ENCODE measurements at places on chromosomes 3 and 15.

- no peak for ATAC-seq
Measured at GRCh38 chr3:10770547-10770946, 45.5 kb upstream of the SLC6A11 start.

DNA sequence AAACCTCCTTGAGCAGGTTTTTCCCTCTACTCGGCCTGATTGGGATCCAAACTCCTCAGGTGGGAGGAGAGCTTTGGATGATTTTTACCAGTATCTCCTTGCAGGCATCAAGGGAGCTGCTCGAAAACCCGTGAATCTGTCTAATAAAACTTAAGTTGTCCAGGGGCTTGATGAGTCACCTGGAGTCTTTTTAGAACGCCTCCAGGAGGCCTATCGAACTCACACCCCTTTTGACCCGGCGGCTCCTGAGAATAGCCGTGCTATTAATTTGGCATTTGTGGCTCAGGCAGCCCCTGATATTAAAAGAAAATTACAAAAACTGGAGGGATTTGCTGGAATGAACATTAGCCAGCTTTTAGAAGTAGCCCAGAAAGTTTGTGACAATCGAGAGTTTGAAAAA, 41.6 kb downstream of the ZBTB11 start:
- no peak for ATAC-seq

- no peak for ATAC-seq
Measured at GRCh38 chr3:66485291-66485968, 15.4 kb downstream of the LRIG1 start.

GRCh38 chr15:48632651-48633050, 12.9 kb downstream of the FBN1 start:
- no peak for ATAC-seq

- no peak for ATAC-seq
Measured at GRCh38 chr3:116734243-116734642, 24.7 kb downstream of the TUSC7 start.

- peak; percentile 82 for ATAC-seq
Measured at GRCh38 chr15:76177491-76178040, 117.8 kb downstream of the TMEM266 start.

DNA sequence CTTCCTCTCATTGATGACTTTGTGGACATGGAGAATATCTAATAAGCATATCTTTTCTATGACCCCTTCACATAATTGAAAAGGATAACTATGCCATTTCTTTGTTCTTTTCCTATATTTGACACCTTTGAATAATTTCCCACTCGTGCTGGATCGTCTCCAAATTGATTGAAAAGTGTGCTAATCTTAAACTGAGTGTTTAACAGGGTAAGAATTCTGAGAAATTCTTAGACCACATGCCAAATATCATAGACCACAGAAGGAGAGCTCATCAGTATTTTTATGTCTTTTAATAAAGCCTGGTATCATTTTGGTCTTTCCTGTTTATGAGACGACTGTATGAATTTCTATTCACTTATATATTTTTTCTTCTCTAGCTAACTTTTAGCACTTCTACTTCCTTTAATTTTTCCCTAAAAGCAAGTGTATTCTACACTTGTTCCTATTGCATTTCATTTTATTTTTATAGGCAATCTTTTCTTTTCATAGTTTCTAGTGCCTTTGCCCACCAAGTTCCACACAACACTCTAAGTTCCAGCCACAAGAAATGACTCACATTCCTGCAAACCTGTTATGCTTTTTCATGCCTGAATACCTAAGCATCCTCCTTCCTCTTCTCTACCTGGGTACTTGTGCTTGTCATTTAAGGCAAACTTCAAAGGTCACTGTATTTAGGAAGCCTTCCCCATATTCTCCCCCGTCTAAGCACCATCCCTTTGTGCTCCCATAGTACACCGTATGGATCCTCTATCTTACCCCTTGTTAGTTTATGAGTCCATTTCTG, 30.1 kb downstream of the KBTBD8 start:
- no peak for ATAC-seq

DNA sequence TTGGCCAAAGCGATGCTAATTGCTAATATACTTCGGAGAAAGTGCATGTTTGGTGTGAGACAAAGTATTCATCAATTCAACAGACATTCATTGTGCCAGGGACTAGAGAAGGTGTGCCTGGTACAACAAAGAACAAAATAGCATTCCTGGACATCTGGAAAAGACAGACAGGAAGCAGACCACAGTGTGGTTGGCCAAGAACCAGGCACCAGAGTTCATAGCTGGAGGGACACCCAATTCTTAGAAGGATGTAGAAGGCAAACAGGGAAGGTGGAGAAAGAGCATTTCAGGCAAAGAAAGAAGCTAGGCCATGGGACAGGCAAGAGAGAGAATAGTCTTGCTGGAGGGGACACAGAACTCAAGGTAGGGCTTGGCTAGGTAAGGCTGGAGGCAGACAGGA, 105.8 kb upstream of the ETV5 start:
- ATAC-seq: no peak

DNA sequence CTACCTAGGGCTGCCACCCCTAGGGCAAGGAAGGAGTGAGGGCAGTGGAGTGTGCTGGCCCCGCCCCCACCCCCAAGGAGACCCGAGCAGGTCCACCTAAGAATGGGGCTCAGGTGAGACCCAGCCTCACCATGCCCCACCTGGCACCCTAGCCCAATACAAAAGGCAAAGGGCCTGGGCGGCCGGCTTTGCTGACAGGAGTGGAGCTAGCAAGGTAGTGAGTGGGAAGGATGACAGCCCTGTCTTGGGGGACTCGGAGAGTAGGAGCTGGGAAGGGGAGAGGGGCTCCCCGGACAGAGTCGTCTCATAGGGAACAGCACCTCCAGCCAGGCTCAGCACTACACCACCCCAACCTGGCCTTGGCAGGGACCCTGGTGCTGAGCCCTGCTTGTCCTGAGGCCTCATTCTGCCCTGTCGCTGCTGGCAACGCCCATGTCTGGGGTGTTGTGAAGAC, 12.1 kb downstream of the C15orf39 start:
- no peak for ATAC-seq

GRCh38 chr3:31431321-31431720, 101.4 kb upstream of the STT3B start:
- ATAC-seq: no peak

DNA sequence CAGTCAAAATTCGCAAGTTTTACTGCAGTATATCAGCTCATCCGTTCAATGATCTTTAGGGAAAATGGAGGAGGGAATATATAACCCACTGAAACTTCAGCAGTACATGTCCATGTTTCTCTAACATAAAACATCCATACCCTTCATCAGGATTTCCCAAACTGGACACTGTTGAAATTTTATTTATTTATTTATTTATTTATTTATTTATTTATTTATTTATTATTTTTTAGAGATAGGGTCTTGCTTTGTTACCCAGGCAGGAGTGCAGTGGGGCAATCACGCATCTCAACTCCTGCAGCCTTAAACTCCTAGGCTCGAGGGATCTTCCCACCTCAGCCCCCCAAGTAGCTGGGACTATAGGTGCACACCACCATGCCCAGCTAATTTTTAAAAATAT, 14.8 kb upstream of the HLTF start:
- no peak for ATAC-seq

DNA sequence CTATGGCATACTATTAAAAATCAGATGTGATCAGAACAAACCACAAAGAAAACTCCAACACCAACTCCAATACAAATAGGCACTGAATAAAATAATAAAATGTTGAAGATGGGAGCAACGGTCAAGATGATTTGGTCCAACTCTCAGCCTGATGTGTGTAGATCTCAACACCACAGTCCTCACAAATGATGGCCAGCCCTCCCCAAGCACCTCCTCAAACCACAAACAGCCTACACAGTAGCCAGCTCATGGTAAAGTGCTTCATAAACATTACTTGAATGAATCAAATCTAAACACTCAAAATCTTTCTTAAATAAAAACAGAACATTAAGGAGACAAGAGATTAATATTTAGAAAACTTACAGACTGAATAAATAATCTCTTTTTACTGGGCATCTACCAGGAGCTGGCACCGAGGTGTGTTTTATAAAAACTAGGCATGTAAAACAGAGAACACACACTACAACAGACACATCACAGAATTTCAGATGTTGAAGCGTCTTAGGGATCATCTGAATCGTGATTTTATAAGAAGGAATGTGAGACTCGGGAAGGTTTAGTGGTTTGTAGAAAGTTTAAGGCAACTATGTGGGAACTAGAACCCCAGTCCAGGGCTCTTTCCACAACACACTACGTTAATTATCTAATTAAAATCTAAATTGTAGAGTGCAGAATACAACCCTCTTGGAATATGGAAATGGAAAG, 102.4 kb downstream of the MYLK start:
- no peak for ATAC-seq

DNA sequence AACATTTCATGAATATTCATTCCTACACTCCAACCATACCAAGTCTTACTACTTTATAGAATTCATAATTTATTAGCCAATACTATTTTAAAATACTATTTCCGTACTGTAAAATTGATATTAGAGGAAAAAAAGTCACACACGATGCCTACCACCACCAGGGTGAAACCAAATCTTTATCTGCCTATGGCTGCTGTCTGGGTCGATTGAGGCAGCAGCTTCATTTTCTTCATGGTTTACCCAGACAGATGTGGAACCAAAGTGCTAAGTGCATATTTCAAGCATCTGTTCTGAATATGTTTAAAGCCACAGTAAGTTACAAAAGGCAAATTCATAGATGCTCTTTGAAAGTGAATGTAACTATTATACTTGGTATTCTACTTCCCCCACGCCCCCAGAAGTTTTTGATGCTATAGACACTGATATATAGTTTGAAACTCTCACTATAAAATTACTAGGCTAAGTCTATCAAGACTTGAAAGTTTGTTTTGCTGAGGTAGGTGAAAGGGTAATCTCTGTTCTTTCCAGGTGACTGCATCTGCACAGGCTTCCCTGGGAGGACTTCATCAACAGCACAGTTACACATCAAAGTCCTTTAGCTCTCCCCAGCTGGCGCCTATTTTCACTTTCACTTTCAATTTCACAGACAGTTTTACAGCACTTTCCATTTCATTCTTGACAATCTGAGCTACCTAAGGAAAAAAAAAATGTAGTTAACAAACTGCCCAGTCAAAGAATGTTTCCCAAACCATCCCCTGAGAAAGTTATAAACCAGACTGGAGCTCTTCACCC, 113.9 kb downstream of the POLQ start:
- ATAC-seq: peak; percentile 27

DNA sequence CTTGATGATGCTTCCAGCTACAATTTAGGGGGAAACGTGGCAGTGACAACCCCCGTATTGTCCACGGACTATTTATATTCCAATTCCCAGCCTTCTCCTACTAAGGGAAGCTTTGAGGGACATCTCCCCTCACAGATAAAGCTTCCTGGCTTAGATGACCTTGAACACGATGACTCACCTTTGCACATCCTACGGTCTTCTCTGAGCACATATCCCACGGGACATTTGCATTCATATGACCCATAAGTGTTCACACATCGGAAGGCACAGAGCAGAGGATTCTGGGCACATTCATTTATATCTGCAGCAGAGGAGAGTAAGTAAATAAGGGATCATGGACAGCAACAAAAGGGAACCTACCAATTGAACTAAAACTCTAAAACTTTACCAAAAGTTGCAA, 101.5 kb downstream of the DUT start:
- ATAC-seq: peak; percentile 56

DNA sequence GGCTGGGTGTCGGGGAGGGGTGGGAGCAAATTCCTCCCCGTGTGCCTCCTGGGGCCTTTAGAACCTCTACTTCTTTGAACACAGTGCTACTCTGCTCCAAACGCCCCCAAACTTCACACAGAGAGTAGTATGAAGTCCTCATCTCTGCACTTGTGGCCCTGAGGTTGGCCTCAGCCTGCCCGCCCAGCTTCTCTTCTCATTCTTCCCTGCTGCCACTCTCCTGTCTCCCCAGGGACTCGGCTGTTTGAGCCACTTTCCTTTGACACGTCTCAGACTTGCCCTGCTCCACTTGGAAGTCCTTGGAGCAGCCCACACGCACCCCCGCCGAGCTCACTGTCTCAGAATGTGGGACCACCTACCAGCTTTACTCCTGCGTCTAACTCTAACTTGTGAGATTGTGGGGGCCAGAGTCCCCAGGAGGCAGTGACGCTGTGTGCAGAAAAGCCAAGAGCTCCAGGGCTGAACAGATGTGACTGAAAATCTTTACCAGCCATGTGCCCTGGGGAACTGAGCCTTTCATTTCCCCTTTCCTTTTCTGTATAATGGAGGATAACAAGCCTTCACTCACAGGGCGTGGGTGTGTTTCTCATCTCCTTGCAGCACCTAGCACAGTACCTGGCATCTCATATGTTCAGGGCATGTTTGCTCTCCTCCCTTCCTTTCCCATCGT, 233.6 kb upstream of the CTDSPL start:
- no peak for ATAC-seq

- ATAC-seq: no peak
Measured at GRCh38 chr3:197317250-197317963, 19.0 kb upstream of the DLG1 start.

DNA sequence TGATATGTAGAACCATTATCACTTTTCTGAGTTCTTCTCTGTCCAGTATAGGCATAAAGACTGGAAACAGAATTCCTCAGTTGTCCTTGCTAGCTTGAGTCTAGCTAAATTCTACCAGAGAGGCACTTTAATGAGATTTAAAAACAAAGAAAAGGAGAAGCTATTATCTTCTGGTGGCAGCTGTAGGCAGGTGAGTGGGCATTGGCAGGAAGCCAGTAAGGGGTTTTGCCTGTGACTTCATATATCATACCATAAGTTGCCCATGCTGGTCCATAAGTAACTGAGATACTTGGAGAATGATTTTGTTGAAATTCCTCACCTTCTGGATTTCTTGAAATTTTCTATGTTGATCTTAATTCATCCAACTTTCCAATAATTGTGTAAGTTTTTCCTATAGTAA, 402.3 kb upstream of the TGFBR2 start:
- ATAC-seq: no peak

DNA sequence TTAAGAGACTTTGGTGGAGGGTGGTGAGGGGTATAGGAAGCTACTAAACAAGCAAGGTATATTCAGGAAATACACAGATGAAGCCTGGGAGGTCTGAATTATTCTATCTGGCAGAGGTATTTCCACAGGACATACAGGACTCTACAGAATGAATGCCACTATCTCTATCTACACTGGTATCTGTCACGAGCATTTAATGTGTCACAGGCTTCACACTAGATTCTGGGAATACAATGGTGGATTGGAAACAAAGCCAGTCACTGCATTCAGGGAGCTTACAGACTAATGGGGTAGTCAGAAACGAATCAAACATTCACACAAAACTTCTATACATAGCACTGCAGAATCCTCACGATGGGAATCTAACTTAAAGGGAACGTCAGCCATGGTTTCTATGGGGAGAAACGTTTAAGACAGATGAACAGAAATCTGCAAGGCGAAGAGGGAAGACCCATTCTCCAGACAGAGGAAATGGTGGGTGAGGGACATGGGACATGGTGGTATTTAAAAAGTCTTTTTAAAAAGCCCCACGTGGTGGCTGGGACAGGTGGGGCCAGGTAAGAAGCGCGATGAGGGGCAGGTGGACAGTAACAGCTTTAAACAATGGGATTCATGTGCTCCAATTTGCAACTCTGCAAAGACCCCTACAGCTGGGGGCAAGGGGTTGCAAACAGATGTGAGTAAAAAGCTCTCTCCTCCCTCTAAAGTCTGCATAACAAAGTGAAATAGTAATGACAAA, 16.5 kb downstream of the LRIG1 start:
- no peak for ATAC-seq

GRCh38 chr3:42438758-42439157, 28.3 kb upstream of the LYZL4 start:
- no peak for ATAC-seq

All from motor neuron (in vitro differentiated cells).